ENCODE measurements at places on chromosomes 6 and 20.

- DNase-seq = no peak
Observed at GRCh38 chr20:3248167-3248992, 9.4 kb upstream of the SLC4A11 start.

DNA sequence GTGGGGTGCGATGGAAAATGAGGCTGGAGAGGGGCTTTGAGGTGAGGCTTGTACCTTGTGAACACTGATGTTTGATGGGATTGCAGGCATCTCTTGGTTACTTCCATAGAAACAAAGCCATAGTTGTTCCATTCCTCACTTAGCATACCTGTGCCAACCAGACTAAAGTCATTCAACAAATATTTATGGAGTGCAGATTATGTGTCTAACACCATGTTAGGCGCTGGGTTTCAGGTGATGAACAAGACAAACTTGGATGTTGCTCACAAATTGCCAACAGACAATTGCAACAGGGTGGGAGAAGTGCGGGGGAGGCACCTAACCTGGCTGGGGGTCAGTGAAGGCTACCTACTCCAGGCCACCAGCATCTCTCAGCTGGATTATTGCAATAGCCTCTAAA lies 1.5 kb downstream of the TTPAL start:
- no peak for DNase-seq

DNA sequence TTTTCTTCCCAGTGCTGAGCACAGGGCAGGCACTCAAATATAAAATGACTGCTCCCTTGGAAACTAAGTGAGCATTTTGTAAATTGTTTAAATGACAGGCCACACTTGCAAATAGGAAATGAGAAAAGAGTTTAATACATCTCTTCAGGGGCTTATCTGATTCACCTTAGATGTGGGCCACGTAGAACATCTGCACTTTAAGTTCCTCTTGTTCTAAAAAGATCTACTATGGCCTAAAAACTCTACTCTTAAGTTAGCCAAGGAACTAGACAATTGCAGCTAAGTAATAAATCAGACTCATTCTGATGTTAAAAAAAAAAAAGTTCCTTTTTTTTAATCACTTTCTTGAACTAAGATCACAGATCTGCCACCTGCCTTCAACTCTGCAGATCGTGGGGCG lies 126.3 kb downstream of the KIF16B start:
- DNase-seq = no peak

- no peak for DNase-seq
Observed at GRCh38 chr6:136408204-136408603, 118.6 kb upstream of the BCLAF1 start.
